ENCODE measurements at places on chromosomes 6 and 20.

- no peak for DNase-seq
Measured at GRCh38 chr20:53692465-53693067, 98.9 kb upstream of the ZNF217 start.

DNA sequence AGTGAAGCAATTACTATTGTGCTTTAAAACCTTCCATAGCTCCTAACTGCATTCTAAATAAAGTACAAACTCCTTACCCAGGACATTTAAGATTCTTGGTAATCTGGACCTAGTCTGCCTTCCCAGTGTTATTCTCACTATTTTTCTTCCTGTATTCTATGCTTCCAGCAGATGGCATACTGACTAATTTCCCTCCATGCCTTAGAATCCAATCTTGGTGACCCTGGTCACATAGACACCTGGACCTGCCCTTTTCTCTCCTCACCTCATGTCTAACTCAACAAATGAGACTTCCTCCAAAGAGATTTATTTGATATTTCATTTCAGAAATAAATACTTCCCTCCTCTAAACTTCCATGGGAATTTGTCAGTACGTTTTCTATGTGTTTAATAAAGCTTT lies 25.8 kb downstream of the ROS1 start:
- DNase-seq = no peak

- no peak for DNase-seq
Measured at GRCh38 chr6:125577124-125577662, 172.2 kb upstream of the HEY2 start.

GRCh38 chr6:25482996-25483395 lies 169.0 kb upstream of the SCGN start:
- no peak for DNase-seq

DNA sequence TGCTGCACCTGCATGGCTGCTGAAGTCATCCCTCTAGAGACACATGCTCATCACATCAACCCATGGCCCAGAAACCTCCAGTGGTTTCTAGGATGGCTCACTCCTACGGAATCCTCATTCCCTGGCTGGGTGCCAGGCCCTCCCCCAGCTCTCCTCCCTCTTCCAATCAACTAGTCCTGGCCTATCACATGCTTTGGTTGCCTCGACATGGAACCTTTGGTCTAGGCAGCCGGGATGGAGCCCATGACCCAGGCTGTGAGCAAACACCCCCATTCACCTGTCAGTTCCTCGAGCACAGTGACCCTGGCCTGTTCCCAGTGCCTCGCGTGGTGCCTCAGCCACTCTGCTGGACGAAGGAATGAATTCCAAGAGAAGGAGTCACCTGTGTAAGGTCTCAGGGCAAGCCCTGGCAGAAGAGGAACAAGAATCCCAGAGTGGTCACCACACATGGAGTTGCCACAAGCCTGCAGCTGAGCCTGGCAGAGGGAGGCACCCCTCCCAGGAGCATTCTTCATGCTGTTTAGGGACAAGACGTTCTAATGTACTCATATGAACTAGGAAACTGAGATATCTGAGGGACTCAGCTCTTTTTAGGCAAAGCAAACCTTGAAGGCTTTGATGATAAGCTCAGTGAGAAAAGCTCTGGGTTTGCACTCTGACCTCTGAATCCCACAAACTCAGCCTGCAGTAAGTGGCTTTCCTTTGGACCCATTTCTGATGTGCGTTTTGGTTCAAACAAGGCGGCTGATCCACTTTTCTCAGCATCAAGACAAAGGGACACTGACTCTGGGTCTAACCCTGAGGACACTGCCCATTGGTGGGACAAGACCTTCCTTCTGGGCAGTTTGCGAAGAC lies 40.2 kb downstream of the PPP1R3G start:
- DNase-seq = no peak

DNA sequence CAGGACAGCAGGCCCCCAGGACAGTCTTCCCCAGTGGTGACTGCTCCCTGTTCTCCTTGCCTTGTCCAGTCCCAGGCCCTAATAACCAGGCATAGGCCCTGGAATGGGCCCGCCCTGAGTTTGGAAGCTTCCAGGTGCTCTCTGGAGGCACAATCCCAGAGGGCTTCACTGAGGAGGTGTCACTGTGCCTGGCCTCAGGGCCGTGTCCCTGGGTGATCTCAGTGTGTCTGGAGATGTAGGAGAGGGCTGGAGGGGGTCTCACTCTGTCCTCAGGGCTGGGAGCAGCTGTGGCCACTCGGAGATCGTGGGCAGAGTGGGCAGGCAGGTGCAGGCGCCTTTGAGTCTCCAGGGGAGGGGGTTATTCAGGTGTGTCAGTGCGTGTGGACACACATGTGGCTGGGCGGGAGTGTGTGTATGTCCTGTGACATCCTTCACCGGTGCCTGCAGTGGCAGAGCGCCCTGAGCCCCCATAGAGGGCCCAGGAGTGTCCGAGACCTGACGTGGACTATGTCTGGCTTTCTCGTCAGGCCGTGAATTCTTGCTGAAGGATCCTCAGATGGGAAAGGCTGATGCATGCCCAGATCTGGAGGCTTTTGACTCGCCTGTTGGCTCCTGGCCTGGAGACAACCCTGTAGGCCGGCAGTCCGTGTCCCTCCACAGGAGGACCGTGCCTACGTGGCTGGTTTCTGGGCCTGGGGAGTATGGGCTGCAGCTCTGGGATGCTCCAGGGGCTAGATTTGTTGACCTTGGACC lies 5.5 kb upstream of the NPBWR2 start:
- no peak for DNase-seq

DNA sequence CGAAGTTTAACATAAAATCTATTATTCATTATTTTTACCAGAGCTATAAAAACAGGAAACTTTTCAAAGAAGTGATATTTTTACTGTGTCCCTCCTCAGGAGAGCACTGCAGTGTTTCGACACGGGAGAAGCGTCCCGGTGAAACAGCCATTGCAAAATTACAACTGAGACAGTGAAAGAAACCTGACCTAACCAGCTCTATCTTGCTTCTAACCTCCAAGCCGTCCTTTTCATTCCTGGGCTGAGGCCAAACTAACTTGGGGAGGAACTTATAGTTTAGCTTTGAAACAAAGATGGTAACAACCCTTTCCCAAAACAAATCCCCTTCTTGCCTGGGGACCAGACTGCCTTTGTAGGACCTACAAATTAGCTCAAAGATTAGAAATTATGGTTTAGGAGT lies 79.2 kb downstream of the WDR27 start:
- DNase-seq = no peak

DNA sequence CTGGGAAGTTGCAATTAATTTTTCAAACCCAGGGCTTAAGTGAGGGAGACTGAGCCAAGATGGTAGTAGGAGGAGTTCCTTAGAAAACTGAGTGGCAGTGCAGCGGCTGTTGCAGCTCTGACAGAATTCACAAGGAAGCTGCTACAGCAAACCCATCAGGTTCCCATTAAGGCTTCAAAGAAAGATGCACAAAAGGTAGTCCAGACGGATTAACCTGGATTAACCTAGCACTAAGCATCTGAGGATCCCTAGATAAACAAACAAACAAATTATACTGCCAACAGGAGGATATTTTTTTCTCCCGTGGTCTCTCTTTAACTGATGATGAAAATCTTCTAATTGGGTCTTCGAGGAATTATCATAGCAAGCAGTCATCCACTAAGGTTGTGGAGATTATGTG lies 5.2 kb downstream of the TENT5A start:
- no peak for DNase-seq

DNA sequence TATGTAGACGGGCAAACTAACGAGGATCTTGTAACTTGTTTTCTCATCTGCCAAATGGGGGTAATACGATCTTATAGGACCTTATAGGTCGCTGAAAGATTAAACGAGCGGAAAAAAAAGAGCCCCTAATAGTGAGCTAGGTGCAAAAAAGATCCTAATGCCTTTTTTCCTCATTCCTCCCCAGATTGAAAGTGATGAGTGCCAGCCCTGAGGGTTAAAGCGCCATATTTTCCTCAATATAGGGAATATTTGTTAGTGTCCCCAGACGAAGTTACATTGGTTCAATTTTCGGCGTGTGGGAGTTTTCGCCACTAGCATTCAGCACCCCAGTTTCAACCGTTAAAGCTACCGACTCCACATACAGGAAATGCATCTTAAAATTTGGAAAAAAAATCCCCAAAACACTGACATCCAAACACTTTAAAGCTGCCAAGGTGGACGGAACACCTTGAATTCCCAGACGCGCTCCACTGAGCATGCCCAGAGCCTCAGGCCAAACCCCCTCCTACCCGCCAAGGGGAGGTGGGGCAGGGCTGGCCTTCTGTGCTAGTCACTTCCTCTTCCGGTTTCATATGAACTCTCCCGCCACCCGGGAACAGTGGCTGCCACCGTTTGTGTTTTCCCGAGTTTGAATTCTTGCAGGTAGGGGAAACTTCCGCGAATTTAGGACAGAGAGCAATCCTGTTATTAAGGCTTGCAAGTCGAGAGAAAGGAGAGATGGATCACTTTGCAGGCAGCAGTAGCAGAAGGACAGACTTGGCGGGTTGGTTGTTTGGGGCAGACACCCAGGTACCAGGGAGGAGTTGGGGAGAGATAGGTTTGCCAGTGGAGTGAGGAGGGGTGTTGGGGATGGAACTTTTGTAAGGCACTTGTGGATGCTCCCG lies at the start of gene PRIM2:
PRIM2 (plus strand) TSS at position 571 of the 884 bp plus-strand sequence. CDS start 816 bp downstream, outside the sequence.
- DNase-seq = peak; percentile 61

DNA sequence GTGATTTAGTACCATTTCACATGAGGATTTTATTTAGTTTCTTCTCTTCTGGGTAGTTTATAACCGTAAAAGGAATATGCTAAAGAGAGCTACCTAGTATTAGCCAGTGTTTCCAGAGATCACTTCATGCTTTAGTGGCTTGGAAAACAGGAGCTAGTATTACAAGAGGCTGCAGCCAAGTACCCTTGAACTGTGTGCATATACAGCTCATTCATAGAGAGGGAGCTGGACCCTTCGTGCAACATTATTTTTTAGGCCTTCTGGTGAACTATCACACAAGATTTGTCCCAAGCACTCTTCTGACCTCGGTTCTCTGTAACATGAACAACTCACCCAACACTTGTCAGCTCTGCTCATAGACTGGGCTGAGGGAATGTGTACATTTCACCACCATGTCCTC lies 74.9 kb upstream of the RIN2 start:
- DNase-seq = no peak

DNA sequence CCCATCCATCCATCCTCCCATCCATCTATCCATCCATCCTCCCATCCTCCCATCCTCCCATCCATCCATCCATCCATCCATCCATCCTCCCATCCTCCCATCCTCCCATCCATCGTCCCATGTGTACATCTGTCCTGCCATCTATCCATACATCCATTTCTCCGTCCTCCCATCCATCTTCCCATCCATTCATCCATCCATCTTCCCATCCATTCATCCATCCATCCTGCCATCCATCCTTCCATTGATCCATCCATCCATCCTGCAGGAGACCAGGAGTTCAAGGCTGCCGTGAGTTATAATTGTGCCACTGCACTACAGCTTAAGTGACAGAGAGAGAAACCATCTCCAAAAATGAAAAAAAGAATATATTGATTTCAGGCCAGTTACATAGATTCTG lies 356.5 kb downstream of the CDH26 start:
- no peak for DNase-seq

GRCh38 chr6:34891296-34891695 lies 2.2 kb downstream of the ANKS1A start:
- DNase-seq = no peak

DNA sequence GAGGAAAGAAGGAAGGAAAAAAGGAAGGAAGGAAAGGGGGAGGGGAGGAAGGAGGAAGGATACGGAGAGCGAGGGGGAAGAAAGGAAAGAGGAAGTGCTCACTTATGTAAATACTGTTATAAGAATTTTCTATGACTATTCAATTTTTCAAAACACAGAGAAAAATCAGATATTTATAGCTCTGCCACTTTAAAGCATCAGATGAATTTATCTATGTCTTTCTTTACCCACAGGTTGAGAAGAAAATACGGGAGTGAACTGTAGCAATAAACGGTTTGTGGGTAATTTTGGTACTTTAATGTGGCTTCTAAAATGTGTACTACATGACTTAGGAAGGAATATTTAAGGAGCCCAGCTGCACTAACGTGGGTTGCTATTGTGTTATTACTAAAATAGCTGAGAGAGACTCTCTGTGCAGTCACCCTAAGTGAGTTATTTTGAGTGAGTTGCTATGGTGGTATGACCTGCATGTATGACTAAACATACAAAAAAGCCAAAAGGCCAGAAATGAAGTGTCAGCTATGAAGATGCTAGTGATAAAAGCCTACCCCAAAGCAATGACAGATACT lies 225.5 kb downstream of the SOD2 start:
- DNase-seq = no peak

DNA sequence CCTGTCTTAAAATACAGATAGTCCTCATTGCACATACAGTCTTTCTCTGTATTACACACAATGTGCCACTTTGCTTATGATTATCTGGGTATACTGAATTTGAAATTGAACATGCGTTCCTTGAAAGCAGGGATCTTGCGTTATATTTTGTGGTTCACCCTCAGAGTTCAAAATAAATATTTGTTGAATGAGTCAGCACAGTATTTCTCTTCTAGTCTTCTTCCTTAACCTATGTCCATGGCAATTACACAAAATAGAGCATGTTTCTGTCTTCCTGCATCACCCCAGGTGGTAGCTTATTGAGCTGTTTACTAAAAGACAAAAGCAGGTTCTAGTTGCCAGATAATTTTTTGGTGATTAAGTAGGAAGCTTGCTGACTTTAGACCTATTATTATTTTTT lies 272.9 kb upstream of the FERMT1 start:
- DNase-seq = no peak

DNA sequence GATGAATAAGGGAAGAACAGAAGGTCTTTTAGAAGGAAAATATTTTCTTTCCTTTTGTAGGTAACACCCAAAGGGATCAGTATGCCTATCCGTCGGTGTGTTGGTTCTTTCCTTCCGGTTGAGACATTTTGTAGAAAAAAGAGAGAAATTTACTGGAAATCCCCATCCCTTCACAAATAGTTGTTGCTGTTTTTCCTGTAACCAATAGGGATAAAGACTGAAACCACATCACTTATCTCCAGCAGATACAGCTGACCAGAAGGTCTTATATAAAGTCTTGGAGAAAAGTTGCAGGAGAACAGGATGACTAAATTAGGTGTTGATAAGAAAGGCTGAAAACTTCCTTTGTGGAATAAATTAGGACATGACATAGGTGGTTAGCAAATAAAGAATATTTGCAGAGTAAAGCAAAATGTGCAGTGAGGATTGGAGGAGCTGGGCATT lies 14.8 kb upstream of the HLA-DRB1 start:
- no peak for DNase-seq

DNA sequence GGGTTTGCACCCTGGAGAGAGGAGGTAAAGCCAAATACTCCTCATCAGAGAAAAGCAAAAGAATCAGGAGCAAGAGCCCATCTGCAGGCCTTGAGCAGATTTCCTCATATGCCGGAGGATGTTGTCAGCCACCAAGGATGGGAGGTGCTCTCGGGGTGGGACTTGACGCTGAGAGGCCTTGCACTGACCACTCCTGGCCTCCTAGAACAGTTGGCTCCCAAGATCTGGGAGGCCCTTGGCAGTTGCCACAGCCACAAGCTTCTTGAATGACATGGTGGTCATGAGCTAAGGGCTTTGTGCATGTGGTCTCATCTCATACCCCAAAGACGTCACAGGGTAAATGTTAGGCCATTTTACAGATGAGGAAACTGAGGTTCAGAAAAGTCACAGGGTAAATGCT lies 75.2 kb upstream of the PMEPA1 start:
- DNase-seq = no peak
